Renal cortex interstitium (tissue), 15 donors: ENCODE measurements at places on chromosomes 7 and 10. TPM values are rescaled to one million over a fixed set of nuclear protein-coding genes. Genes with fewer than 3 reads are reported as not detected.

- DNase-seq, result no peak
Measured at GRCh38 chr10:8130973-8131911, 76.8 kb downstream of the GATA3 start.

- DNase-seq, result no peak
Measured at GRCh38 chr7:133746847-133747246, 380.3 kb upstream of the LRGUK start.

FAM237B gene
- polyA plus RNA-seq, result 0.48 TPM

CYP2W1 gene
- polyA plus RNA-seq, result 4.1 TPM

DNA sequence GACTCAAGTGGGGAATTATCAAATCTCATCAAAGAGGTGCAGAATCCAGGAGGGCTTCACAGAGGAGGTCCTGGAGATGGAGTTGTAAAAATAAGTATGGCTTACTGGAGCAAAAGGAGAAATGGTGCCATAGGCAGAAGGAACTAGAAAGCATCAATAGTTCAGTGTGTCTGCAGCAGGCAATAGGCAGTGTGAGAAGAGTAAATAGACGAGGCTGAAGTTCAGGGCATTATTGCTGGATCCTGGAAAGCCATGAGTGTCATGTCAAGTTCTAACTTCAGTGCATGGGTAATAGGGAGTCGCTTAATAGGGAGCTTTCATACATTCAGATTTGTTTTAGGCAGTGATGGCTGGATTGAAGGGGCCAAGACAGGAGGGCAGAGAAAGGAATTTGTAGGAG is 39.3 kb downstream of the CYP26A1 start:
- no peak for DNase-seq

GRCh38 chr7:42978496-42978895 is 46.3 kb downstream of the MRPL32 start:
- DNase-seq, result no peak

SLC29A3 gene
- 8.4 TPM for polyA plus RNA-seq

- DNase-seq, result no peak
Measured at GRCh38 chr10:110628161-110628560, 16.0 kb upstream of the RBM20 start.

GRK5 gene
- polyA plus RNA-seq, result 19.1 TPM

DNA sequence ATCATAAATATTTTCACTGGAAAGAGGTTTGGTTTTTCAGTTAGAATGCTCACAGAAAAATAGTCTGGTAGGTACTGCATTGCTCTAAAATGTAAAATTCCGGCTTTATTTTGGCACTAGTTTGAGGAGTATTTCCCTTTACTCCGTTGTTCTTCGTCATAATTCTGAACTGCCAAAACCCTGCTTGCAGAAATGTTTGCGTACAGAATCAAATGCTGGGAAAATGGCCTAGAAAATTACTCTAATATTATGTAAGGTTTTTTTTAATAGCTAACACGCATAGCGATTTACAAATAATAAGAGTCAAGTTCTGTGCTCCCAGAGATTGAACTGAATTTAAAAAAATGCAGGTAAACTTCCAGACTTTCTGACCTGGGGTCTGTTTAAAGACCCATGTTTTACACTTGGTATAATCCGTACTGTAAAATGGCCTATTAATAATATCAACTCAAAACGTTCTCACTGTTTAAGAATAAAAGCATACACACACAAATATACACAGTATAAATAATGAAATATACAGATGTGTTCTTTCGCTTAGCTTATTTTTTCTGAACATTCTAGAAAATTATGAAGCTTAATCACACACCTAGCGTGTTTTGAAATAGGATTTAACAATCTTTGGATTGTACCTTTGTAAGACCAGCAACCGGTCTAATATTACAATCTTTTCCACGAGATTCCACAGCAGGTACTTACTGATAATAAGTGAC is 23.5 kb upstream of the ANLN start:
- DNase-seq, result no peak

EBLN1 gene
- not detected for polyA plus RNA-seq

DNA sequence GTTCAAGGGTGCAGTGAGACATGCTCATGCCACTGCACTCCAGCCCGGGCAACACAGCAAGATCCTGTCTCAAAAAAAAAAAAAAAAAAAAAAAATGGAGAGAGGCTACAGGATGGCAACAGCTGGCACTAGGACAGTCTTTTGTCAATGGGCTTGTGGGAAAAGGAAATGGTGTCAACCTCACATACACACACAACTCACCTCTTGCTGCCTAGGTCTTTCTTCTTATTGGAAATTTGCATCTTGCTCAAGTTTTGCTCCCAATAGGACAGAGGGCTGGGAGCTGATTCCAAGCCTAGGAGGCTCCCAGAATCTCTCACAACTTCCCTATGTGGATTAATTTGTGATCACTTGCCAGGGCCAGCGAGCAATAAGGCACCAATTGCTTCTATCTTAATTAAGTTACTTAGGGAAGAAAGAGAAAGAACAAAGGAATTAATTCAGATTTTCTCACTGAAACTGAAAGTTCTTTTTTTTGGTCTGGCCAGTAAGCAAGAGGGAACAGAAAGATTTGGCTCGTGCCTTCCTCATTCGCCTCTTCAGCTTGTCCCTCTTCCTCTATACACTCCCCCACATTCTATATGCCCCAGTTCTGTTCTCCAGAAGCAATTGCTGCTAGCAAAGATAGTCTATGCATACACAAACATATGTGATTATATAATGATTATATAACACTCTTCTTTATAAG is 33.8 kb downstream of the MAP3K8 start:
- DNase-seq, result no peak

- DNase-seq, result no peak
Measured at GRCh38 chr7:84083846-84084245, 110.7 kb downstream of the SEMA3A start.

DNA sequence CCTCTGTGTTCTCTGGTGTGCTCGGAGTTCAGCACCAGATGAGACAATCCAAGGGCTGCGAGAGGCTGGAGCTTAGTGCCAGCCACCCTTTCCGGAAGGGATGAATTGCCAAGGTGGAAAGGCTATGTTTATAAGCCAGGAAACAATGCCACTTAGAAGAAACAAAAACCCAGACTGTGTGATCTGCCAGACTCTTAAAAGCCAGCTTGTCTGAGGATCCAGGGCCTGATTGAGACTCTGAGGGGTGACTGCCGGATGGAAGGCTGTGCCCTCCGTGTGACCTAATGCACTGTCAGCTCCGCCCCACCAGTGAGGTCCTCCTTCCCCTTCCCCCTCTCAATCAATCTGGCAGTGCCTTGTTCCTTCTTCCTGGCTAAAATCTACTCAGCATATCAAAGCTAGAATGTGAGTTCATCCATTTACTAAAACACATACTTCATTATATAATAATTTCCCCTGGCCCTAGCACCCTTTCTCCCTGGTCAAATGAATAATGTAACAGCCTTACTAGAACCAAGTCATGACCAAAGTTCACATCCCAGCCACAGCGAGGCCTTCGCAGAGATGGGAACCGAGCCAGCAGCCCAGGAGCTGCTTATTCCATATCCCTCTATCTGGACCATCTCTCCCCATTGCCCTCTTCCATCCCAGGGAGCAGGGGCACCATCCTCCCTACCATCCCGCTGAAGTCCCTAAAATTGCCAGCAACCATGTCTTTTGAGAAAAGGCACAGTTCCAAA is 25.5 kb downstream of the FAM107B start:
- DNase-seq, result no peak

DNA sequence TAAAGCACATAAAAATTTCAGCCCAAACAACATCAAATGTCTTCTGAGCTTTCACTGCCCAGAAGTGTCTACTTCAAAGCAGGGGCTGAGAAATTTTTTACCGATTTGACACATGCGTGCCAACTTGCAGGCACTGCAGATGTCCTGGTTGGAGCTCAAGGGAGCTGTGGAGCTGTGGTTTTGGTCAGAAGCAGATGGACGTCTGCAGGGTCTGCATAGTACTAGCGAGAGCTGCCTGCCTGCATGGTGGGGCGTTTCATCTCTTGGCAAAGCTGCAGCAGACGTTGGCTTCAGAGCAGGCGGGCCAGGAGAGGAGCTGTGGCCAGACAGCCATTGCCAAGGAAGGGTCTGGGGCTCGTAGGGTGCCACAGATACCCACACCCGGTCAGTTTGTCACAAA is 296.7 kb downstream of the GLRX3 start:
- DNase-seq, result no peak

GRCh38 chr10:60737242-60737641 is 41.0 kb upstream of the CDK1 start:
- DNase-seq, result no peak

- DNase-seq, result no peak
Measured at GRCh38 chr7:116145245-116145852, 65.0 kb upstream of the TES start.

INHBA gene
- 5.6 TPM for polyA plus RNA-seq

DNA sequence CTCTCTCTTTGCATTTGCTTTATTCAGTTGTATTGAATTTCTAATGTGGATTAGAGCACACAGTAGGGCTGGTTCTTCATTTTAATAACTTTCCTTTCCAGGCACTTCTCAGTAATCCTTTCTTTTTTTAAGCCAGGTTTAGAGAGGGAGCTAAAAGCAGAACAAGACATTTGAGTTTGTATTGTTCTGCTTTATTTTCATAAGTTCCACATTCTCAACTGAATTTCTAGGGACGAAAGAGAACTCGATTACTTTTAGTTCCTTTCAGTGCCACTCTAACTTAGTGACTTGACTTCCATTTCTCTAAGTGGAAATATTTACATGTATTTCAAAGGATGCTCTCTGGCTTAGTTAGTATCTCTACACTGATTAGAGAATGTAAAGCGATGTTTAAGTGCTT is 145.6 kb downstream of the EXOC4 start:
- no peak for DNase-seq

GRCh38 chr10:88660598-88660884 is 3.7 kb upstream of the LIPF start:
- no peak for DNase-seq

GPR26 gene
- not detected for polyA plus RNA-seq

GRCh38 chr7:92997152-92997551 is 120.6 kb downstream of the SAMD9 start:
- DNase-seq, result no peak

- DNase-seq, result no peak
Measured at GRCh38 chr7:15159261-15159660, 256.7 kb upstream of the DGKB start.

DNA sequence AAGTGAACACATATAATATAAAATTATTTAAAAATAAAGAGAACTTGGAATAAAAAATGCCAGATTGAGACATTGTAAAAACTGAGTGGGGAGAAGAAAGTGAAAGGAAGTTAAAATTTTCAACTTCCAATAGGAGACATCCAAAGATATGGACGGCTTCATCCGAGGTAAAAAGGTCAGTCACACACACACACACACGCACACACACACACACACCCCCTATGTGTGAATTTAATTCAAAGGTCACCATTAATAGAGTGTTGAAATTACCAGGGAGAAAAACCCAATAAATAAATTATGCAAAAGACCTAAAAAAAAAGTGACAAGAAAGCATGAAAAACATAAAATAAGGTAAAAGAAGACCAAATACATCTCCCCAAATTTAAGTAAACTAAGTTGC is 131.0 kb upstream of the DNAJB12 start:
- DNase-seq, result no peak
